Activated CD8-positive, alpha-beta memory T cell treated with anti-CD3 and anti-CD28 coated beads for 1 hour (primary cell): ENCODE measurements at places on chromosomes 12 and 14.

DNA sequence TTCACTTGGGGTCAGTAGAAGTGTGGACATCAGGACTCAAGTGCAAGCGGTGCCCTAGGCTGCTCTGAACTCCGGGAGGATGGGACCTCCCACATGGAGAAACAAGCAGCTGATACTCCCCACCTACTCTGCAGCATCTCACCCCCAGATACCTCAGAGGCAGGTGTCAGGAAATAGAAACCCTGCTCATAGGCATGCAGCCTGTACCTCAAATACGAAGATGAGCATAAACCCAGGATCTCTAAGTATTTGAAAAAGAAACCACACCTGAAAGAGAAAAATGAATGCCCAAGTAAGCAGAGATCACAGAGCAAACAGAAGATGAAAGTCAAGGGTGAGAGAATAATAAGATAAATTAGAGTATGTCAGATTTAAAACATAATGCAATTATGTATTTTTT lies 75.6 kb upstream of the WSCD2 start:
- DNase-seq = no peak

GRCh38 chr12:26870491-26871419 lies 37.8 kb upstream of the ITPR2 start:
- no peak for DNase-seq

DNA sequence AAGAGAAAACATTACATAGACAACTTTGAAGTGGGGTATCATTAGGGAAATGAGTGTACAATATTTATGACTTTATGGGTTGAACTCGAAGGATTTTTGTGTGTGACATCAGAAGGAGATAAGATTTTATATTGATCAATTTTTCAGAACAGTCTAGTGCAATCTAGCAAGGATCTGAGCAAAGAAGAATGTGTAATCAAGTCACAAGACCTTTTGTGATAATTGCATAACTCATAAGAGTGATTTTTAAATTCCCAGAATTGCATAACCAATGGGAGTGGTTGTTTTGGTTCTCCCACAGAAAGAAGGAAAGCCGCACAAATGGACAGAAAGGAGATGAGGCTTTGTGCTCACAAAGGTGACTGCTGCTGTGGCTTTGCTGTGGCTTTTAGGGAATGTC lies 441.8 kb upstream of the FLRT2 start:
- no peak for DNase-seq

GRCh38 chr14:101031186-101031585 lies 127.7 kb upstream of the RTL1 start:
- DNase-seq = no peak

DNA sequence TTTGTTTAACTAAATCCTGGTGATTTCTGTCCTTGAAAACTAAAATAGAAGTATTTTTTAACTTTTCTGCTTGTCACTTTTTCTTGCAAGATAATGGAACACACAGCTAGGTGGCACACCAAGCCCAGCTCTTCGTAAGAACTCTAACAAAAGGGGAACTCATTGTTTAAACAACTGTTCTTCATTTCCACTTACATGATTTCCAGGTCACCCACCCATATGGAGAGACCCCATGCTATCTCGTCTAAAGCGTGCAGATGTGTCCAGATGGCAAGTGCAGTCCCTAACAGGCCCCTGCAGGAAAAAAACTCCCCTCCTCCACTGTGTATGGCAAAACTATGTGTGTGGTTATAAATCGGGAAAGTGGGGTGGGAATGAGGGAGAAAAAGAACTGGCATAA lies 43.3 kb upstream of the NT5DC3 start:
- no peak for DNase-seq

DNA sequence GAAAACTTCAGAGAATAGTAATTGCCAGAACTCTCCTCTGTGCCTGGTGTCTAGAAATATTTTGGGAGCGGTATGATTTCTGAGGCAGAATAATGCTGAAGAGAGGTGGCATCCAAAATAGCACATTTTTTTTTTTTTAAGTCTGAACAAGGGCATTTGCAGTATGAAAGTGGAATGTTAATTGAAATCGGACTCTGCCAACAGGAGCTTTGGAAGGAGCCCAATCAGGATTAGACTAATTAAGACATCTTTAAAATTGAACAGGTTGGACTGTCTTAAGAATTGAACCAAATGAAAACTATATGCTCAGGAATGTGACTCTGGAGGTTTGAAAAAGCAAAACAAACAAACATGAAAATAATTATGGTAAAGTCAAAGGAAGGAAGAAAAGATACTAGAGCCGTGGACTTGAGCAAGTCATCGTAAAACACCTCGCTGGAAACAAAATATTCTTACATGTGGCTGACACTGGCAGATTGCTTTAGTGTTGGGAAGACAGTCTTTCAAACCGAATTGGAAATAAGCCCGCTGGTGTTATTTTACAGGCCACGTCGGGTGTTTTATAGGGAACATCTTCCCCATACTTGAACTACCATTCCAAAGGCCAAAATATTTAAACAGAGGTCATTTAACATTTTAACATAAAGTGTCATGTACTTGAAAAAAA lies 436.3 kb downstream of the VRK1 start:
- DNase-seq = no peak

DNA sequence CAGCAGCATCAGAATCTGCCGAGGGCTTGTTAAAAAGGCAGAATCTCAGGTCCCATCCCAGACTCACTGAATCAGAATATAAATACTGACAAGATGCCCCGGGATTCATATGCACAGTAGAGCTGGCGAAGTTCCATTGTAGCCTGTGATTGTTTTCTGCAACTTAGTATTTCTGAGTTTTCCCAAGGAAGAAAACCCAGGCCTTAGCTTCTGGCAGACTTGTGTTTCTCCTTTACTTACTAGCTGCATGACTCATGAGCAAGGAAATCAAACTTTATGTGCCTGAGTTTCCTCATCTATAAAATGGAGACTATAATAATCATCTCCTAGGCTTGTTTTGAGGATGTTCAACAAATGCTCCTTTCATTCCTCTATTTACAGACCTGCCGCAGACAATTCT lies 278.5 kb upstream of the PLEKHG7 start:
- DNase-seq = no peak

DNA sequence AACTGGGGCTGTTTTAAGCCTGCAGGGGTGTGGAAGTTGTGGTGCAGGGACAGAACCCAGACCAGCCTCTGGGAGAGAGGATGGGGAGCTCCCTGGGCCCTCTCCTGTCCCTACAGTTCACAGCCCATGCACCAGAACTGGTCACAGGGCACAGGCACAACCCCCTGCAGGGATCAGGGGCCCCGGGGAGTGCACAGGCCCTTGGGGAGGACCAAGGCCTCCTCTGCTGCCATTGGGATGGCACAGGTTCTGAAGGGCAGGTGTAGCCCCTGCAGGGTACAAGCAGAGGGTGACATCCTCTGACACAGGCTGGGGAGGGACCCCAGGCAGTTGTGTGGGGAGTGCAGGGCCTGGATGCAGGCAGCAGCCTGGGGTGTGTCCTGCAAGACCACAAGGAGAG lies 66.4 kb upstream of the SFSWAP start:
- DNase-seq = no peak

- no peak for DNase-seq
These were observed 12.0 kb downstream of the COA8 start for GRCh38 chr14:103574707-103575285.

- no peak for DNase-seq
These were observed 16.3 kb upstream of the ATP5F1B start for GRCh38 chr12:56661979-56662638.

- DNase-seq = no peak
These were observed 99.8 kb upstream of the WSCD2 start for GRCh38 chr12:108029051-108029835.

GRCh38 chr12:57782243-57782607 lies 362 bp upstream of the TSFM start:
- DNase-seq = no peak

GRCh38 chr14:99592933-99593753 lies 10.9 kb downstream of the CCDC85C start:
- DNase-seq = no peak

DNA sequence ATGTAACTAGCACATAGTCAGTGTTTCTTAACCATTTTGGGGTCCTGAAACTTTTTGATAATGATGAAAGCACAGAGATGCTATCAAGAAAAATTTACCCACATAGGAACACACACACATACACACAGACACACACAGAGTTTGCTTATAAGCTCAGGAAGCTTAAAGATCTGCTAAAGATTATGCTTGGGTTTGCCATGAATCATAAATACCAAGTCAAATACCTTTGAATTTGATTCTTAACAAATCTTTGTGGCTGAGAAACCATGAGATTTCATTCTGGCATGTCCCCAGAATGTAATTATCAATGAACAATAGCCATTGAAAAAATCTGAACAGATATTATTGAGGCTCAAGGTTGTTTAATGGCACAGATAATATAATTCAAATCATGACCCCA lies 89.2 kb downstream of the NTS start:
- no peak for DNase-seq

DNA sequence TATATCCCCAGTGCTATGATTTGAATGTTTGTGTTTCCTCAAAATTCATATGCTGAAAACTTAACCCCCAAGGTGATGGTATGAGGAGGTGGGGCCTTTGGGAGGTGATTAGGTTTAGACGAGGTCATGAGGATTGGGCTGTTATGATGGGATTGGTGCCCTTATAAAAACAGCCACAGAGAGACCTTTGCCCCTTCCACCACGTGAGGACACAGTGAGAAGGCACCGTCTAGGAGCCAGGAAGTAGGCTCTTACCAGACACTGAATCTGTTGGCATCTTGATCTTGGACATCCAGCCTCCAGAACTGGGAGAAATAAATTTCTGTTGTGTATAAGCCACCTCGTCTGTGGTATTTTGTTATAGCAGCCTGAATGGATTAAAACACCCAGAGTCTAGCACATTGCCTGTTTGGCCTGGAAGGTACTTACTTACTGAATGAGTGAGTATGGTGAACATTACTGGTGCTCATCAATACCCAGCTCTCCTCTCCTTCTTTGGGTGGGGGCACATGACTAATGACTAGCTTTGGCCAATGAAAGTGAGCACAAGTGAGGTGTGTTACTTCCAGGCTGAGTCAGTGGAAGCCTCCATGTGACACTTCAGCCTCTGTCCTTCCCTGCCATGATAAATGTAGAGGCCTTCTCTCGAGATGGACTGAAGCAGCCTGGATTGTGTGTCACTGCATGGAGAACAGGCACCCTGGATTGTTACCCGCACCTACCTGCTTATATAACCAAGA lies 72.4 kb upstream of the CHST11 start:
- DNase-seq = no peak

- DNase-seq = no peak
These were observed 2.9 kb downstream of the LRP6 start for GRCh38 chr12:12263909-12264308.

- DNase-seq = no peak
These were observed 27.8 kb downstream of the AACS start for GRCh38 chr12:125092872-125093680.

DNA sequence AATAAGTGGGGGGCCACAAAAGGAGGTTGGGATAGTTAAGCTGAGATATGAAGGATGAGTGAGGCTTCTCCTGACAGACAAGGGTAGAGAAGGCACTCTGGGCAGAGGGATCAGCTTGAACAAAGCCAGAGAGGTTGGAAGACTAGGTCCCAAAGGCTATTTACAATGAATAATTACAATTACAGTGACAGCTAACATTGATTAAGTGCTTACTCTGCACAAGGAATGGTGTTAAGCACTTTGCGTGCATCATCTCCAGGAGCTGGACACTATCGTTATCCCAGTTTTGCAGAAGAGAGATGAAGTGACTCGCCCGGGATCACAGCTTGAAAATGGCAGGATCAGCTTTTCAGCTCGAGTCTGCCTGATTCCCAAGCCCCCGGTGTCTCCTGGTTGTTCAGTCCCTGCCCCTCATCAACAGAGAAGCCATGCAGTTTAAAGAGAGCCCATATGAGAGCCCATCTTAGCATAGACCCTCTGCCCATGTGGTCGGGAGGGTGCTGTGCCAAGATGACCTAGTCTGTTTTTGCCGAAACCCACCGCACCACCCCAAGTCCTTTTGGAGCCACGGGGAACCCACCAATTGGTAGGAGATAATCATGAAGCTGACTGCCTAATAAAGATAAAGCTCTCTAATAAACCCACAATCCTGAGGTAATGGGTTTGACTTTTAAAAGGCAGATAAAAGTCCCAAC lies 89.9 kb upstream of the HSPB8 start:
- DNase-seq = no peak

- DNase-seq = no peak
These were observed 25.0 kb downstream of the MFAP5 start for GRCh38 chr12:8637666-8638065.

DNA sequence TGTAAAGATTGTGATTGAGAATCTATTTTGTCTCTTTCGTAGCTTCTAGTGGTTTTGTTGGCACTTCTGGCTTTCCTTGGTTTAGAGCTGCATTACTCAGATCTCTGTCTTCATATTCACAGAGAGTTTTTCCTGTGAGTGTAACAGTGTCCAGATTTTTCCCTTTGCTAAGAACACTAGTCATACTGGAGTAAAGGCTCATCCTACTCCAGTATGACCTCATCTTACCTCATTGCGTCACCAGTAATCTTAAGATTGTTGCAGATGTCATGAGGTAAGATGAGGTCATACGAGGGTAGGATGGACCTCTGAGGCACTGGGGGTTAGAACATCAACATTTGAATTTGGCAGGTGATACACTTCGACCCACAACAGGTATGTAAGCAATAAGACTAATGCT lies 461.2 kb downstream of the FLRT2 start:
- no peak for DNase-seq

DNA sequence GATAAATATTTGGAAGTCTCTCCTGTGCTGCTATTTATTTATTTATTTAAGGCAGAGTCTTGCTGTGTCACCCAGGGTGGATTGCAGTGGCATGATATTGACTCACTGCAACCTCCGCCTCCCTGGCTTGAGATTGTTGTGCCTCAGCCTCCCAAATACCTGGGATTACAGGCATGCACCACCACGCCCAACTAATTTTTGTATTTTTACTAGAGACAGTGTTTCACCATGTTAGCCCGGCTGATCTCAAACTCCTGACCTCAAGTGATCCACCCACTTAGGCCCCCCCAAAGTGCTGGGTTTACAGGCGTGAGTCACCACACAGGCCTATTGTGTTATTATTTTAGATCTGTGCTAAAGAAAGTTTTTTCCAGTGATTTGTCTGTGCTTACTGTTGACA lies 225.2 kb downstream of the CCER1 start:
- no peak for DNase-seq

GRCh38 chr12:89959179-89959578 lies 250.5 kb upstream of the ATP2B1 start:
- no peak for DNase-seq

GRCh38 chr14:56821805-56822610 lies 11.7 kb upstream of the OTX2 start:
- no peak for DNase-seq

GRCh38 chr12:9634969-9635754 lies 27.4 kb upstream of the KLRB1 start:
- no peak for DNase-seq
